ENCODE measurements at places on chromosomes 13 and 19. TPM values are rescaled to one million over a fixed set of nuclear protein-coding genes. Genes with fewer than 3 reads are reported as not detected.

Gene KIR2DL3
- total RNA-seq, result not detected

Gene ATP4B
- not detected for total RNA-seq

Gene VSTM2B
- total RNA-seq, result not detected

Gene ERICH4
- total RNA-seq, result not detected

Gene ANKLE1
- total RNA-seq, result 0.99 TPM

Gene LGALS14
- total RNA-seq, result not detected

- H3K36me3 ChIP-seq, result no peaks in the 10 kb centered on the region
- peaks cover 21% of the 10 kb centered on the region for H3K27me3 ChIP-seq
- DNase-seq, result no peak
Measured at GRCh38 chr19:41443813-41444455, 978 bp downstream of the ERICH4 start.

DNA sequence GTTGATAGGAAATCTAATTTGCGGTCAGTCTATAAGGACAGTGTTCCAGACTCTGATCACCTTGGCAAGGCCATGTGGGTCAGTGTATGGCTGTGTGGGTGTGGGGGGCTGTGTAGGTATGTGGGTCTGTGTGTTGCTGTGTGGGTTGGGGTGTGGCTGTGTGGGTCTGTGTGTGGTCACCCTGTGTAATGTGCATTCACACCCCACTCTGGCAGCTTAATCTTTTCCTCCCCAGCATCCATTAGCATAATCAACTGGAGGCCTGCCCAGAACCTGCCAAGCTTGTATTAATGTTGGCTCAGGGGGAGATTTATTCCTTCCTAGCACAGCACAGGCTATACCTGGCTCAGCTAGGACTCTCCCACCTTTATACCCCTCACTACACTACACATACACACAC lies 203.2 kb downstream of the TUBA3C start:
- no peak overlapping the region for H3K27ac ChIP-seq
- no peaks in the 10 kb centered on the region for H3K4me1 ChIP-seq
- no peaks in the 10 kb centered on the region for H3K27me3 ChIP-seq

GRCh38 chr13:40181203-40181845 lies 485.1 kb downstream of the FOXO1 start:
- H3K4me1 ChIP-seq, result no peaks in the 10 kb centered on the region
- DNase-seq, result no peak
- H3K36me3 ChIP-seq, result no peaks in the 10 kb centered on the region
- H3K27ac ChIP-seq, result no peak overlapping the region

DNA sequence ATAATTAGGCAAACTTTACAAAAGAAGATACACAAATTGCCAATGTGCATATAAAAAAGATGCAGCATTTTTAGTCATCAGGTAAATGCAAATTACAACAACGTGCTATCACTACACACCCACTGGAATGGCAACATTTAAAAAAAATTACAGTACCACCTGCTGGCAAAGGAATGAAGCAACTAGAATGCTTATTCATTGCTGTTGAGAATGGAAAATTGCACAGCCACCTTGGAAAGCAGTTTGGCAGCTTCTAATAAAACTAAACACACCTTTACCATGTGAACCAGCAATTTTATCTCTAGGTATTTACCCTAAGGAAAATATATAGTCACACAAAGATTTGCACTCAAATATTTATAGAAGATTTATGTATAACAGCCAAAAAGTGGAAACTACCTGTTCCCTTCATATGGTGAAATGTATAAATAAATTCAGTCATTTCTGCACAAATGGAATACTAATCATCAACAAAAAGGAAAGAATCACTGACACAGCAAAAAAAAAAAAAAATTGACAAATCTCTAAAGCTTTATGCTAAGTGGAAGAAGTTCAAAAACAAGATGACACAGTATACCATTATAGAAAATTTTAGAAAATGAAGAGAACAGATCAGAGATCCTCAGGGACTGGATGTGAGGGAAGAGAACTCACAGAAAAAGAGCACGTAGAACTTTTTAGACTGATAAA lies 30.3 kb downstream of the OXGR1 start:
- no peak overlapping the region for H3K27ac ChIP-seq
- DNase-seq, result no peak
- no peak overlapping the region for H3K4me3 ChIP-seq
- H3K27me3 ChIP-seq, result peaks cover 43% of the 10 kb centered on the region

GRCh38 chr13:39102981-39103490 lies 64.8 kb downstream of the NHLRC3 start:
- DNase-seq, result no peak
- no peaks in the 10 kb centered on the region for H3K36me3 ChIP-seq
- H3K27me3 ChIP-seq, result peaks cover 43% of the 10 kb centered on the region

DNA sequence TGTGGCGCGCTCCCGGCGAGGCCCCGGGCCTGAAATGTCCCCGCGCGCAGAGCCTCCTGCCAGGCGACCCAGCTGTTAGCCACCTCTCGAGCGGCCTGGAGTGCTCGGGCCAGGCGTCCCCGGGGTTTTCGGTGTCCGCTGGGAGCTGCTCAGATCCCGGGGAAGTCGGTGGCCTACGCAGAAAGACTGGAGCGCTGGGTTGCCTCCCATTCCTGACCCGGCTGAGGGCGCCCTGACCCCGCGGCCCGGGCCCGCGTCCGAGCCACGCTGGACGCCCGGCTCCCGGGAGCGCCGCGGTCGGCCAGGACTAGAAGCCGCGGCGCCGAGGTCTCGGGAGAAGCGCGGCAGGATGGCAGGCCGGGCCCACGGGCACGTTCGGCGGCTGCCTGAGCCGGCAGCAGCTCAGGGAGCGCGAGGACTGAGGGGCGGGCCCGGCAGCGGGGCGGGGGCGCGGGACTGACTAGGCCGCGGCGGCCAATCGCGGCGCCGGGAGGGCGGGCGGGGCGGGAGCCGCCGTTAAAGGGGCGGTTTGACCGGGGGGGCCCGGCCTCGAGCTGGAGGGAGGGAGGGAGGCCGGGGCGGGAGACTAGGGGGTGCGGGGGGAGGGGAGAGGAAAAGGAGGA lies 1.3 kb upstream of the ZIC2 start:
- peaks cover 23% of the 10 kb centered on the region for H3K4me1 ChIP-seq
- H3K27me3 ChIP-seq, result no peaks in the 10 kb centered on the region
- H3K36me3 ChIP-seq, result peaks cover 23% of the 10 kb centered on the region
- DNase-seq, result peak; percentile 97
- H3K4me3 ChIP-seq, result peak overlapping the region; percentile 79

GRCh38 chr13:39107561-39107960 lies 69.3 kb downstream of the NHLRC3 start:
- DNase-seq, result no peak
- H3K27ac ChIP-seq, result no peak overlapping the region
- no peaks in the 10 kb centered on the region for H3K36me3 ChIP-seq
- no peak overlapping the region for H3K4me3 ChIP-seq
- H3K27me3 ChIP-seq, result peaks cover 59% of the 10 kb centered on the region

DNA sequence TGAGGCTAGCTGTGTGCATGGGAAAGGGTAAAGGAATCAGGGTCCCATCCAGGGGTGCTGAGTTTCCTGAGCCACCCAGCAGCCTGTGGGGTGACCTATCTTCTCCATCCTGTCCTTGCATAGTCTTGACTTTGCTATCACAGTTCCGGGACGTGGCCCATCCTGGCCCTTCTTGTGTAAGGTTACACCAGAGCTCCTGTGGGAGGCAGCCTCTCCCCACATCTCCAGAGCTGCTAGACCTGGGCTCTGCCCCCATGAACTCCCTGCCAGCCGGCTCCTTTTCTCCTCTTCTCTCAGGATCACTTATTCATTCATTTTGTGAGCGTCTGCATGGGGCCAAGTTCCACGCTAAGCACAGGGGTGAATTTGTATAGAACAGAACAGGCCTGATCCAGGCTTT lies 238.9 kb downstream of the TSHZ3 start:
- no peaks in the 10 kb centered on the region for H3K36me3 ChIP-seq
- no peak overlapping the region for H3K4me3 ChIP-seq
